Right forelimb (tissue), 1 donor: ENCODE measurements at places on chromosomes 6 and 20.

GRCh38 chr6:101266063-101266462 lies 127.4 kb upstream of the GRIK2 start:
- no peak for DNase-seq

- no peak for DNase-seq
Observed at GRCh38 chr6:88867841-88868731, 95.3 kb downstream of the RNGTT start.

DNA sequence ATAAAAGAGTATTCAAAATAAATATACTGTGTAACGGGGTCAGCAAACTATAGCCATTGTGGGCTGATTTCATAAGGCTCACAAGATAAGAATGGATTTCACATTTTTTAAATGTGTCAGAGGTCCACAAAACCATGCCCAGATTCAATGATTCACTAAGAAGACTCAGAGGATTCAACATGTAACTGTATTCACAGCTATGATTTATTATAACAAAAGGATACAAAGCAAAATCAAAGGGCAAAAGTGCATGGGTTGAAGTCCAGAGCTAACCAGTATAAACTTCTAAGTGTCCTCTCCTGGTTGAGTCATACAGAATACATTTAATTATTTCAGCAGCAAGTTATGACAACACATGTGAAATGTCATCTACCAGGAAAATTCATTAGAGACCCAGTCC lies 49.2 kb downstream of the TBC1D32 start:
- no peak for DNase-seq

DNA sequence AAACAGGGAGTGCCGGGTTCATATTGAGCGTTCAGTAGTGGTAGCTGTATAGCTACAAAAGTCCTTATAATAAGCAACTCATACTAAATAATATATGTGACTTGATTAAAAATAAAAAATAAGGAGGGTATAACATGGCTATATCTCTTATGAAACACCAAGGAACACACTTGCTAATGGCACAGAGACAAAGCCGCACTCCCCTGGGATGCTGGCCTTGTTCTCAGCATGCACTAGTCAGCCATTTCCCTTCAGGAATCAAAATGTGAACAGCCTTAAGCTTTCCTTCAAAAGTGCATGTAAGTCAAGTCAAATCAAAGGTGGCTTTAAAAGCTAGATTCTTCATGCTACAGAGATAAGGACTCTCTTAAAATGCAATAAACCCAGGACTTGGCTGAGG lies 9.4 kb downstream of the HMGCLL1 start:
- no peak for DNase-seq

GRCh38 chr20:31670371-31671228 lies 32.9 kb downstream of the COX4I2 start:
- DNase-seq = no peak

- no peak for DNase-seq
Observed at GRCh38 chr6:85459224-85459901, 9.5 kb downstream of the NT5E start.

DNA sequence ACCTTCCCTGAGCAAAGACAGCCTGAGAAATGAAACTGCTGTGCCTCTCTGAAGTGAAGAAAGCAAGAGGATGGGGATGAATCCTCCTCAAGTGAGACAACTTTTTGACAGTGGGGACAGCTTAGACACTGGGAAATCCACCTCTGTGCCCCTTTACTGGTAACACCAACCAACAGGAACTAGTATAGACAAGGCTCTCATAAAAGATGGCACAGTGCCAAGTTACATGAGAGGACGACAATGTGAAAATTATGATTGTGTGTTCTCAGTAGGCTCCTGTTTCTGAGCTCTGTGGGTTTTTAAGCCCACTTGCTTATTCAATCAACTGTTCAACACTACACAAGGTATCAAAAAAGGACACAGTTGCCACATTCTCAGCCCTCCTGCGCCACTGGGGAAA lies 41.6 kb upstream of the LYRM2 start:
- no peak for DNase-seq

DNA sequence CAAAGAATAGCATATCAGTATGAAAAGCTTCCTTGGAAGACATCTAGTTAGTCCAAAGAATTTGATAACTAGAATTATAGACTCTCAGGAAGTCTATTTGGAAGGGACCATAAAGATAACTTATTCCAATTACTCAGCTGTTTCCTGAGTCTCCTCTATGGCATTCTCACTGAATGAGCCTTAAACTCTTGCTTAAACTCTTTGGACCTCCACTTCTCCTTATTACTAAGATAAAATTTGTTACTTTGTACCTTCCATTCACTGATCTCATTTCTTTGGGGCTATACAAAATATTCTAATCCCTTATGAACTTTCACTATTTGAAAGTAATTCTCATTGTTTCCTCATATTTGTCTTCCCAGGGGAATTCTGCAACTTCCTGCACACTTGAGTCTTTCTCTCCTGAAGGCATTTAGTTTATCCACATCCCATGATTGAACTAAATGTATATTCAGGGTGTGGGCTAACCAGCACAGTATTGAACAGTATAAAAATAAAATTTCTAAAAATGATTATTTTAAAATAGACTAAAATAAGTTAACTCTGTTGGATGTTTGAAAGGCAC lies 67.1 kb upstream of the NOTCH4 start:
- DNase-seq = no peak

- DNase-seq = no peak
Observed at GRCh38 chr20:53399592-53400335, 193.9 kb downstream of the ZNF217 start.

GRCh38 chr6:54614499-54615195 lies 231.9 kb upstream of the FAM83B start:
- peak; percentile 44 for DNase-seq

- DNase-seq = no peak
Observed at GRCh38 chr20:33112547-33113386, 33.3 kb downstream of the BPIFB4 start.
